ENCODE measurements at places on chromosomes 11 and 22.

GRCh38 chr11:85769771-85770170, 41.2 kb downstream of the SYTL2 start:
- DNase-seq = no peak

DNA sequence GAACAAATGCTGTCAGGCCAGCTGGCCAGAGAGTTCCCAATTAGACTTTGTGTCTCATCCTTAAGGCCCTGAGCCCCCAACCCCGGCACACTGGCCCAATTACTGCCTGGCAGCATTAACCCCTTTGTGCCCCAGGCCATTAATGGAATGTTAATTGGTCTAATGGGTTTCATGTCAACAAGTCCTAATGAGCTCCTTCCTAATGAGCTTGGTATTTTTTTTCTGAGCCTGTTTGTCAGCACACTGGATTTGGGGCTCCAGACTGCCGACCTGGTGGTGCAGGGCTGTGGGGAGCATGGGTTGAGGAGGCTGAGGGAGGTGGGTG, 148.8 kb downstream of the FEZ1 start:
- DNase-seq = no peak

- no peak for DNase-seq
Observed at GRCh38 chr11:36187622-36188021, 101.6 kb downstream of the COMMD9 start.

DNA sequence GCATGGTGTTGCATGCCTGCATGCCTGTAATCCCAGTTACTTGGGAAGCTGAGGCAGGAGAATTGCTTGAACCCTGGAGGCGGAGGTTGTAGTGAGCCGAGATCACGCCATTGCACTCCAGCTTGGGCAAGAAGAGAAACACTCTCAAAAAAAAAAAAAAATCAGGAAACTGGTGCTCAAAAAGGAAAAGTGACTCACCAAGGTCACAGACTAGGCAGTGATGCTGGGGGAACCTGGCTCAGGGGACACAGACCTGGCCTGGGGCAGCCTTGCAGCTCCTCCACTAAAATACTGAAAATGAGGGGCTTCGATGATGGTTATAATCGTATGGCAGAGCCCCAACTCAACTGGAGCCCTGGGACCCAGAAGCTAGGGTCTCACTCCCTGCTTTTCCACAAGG, 8.1 kb upstream of the SLC35E4 start:
- DNase-seq = no peak

- no peak for DNase-seq
Observed at GRCh38 chr11:83827940-83828554, 541.9 kb upstream of the CCDC90B start.

GRCh38 chr11:113141010-113141409, 173.4 kb upstream of the TTC12 start:
- DNase-seq = no peak

DNA sequence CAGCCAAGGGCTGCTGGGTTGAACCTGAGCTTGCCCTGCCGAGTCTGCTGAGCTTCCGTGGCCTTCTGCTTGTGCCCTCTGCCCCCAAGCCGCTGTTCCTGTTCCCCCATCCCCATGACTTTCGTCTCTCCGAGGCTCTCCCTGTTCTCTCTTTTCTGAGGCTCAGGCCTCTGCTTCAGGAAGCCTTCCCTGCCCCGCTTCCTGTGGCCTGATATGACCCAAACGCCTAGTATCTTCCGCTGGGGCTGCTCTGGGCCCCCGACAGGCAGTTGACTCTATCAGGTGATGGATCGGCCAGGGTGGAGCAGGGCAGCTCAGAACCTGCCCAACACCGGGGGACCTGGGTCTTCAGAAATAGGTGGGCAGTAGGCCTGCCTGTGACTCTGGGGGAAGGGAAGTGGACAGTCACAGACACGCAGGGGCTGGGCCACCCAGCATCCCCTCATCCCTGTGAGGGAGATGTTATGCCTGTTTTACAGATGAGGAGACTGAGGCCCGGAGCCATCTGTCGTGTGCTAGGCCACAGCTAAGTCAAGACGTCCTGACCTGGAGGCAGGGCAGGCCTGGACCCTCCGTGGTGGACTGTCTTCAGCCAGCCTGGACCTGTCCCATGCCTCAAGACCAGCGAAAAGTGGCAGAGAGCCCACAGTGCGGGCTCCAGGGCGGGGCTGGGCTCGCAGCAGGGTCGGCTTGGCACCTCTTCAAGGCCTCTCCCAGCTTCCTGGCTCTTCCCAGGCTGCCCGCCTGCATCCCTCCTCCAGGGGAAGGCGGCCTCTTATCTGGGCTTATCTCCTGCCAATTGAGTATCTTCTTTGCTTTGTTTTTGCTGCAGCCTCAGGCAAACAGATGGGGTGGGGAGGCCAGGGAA, 16.2 kb downstream of the BAD start:
- no peak for DNase-seq

- no peak for DNase-seq
Observed at GRCh38 chr11:9060700-9061111, 30.7 kb downstream of the SCUBE2 start.

- no peak for DNase-seq
Observed at GRCh38 chr11:76524461-76524860, 79.6 kb downstream of the EMSY start.

DNA sequence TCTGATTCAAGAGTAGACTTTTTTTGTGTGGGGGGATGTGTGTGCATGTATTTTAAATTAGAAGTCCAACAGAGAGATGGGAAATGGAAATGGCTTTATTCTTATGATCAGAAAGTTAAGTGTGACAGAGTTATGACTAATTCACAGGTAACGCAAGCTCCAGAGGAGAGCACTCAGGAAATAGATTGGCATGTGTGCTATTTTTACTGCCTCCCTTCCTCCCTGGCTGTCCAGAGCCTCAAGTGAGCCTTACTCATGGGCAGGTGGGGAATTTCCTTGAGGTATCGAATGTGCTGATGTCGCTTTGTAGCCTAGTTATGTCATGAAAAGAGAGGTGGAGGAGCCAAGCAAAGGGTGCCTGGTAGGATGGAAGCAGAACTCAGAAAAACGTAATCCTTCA, 70.3 kb upstream of the BDNF start:
- DNase-seq = no peak

GRCh38 chr11:69442807-69443137, 38.7 kb upstream of the LINC01488 start:
- DNase-seq = no peak

- DNase-seq = no peak
Observed at GRCh38 chr22:17633217-17633997, 4.9 kb upstream of the ATP6V1E1 start.

DNA sequence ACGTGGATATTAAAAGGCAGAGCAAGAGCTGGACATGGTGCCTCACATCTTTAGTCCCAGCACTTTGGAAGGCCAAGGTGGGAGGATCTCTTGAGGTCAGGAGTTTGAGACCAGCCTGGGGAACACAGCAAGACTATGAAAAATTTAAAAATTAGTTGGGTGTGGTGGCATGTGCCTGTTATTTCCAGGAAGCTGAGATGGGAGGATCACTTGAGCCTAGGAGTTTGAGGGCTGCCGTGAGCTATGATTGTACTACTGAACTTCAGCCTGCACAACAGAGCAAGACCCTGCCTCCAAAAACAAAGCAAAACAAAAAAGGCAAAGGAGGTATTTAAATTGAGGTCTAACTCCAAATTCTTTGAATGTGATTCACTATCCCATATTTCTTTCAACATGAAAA, 23.5 kb downstream of the RDX start:
- DNase-seq = no peak

DNA sequence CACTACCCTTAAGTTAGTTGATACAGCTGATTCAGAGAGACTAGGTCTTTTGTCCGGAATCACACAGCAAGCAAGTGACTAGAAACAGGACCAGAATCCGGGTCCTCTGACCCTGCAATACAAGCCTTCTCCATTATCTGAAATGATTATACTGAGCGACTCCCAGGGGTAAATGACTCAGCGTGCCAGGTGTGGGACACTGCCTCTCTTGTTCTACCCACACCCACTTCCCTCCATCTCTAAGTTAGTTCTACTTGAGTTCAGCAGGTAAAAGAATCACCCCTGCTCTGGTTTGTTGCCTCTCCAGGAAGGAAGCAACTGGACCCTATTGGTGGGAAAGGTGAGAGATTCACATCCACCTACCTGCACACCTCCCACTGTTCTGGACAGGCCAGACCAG, 156.9 kb downstream of the DBX1 start:
- DNase-seq = no peak

- DNase-seq = no peak
Observed at GRCh38 chr11:88535266-88535665, 197.7 kb upstream of the CTSC start.

DNA sequence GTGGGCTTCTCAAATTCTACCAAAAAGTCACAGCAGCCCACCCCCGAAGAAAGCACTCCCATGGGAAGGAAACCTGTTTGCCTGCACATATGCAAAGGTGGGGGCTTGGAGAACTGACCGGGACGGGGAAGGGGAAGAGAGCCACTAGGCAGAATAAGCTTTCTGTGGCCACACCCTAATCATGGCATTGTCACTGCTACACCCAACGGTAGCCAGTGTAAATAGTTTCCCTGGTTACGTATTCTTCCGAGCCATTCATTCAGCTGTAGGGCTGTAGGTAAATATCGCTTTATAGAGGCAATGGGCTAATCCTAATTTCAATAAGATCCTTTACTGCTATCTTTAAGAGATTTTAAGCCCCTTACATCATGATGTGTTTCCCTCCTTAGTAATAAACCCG, 61.7 kb downstream of the PRDM11 start:
- DNase-seq = no peak

- no peak for DNase-seq
Observed at GRCh38 chr22:49547751-49548239, 279.9 kb downstream of the BRD1 start.

DNA sequence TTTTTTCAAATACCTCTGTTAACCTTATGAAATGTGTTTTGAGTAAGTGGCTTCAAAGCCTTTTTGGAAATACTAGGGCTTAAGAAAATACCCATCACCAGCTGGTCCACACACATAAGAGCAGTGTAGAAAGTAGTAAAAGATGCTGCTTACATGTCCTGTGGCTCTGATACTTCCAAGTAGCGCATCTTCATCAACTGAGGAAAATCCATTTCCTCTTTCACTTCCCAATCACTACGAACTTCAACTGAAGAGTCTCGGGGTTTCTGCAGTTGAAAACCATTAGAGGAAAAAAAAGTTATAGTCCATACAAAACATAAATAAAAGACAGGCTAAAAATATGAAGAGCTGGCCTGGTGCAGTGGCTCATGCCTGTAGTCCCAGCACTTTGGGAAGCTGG, 8.5 kb downstream of the EIF3D start:
- DNase-seq = no peak

GRCh38 chr11:96207459-96208449, 135.2 kb downstream of the MAML2 start:
- DNase-seq = no peak

DNA sequence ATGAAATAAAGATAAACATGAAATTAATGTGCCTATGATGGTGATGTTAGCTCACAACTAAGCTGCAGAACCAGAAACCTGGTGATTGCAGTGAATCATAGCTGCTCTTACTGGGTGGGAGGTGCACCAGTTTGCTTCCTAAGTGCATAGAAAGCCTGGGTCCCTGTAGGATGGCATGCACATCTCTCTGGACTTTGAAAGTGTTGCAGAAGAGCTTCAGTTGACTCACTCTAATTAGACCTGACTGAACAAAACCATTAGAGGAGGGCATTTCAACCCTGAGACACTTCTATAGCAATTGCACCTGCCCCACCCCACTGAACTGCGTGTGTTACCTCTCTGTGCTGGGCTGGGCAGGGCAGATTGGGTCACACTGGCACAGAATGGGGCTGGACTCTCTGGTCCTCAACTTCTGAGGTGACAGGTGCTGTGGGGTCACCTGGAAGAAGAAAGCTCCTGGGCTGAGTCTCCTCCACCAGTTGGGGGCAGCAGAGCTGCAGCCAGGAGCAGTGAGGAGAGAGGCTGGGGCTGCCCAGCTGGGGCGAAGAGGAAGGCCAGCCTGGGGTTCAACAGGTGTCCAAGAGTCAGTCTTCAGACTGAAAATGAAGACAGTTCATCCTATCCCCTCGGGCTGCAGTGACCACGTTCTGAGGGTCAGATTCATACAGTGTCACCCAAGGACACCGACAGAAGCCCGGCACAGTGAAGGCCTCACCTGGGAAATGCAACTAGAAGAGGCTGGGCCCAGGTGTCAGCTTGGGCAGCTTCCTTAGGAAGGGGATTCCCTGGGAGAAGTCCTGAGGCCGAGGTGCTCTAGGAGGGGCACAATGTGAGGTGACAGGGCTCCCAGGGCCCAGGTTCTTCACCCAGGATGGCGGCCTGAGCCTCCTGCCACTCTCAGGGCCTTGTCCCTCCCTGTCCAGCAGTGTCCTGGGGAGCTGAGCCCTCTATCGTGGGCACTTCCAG, 58.1 kb downstream of the GGTLC2 start:
- DNase-seq = no peak

DNA sequence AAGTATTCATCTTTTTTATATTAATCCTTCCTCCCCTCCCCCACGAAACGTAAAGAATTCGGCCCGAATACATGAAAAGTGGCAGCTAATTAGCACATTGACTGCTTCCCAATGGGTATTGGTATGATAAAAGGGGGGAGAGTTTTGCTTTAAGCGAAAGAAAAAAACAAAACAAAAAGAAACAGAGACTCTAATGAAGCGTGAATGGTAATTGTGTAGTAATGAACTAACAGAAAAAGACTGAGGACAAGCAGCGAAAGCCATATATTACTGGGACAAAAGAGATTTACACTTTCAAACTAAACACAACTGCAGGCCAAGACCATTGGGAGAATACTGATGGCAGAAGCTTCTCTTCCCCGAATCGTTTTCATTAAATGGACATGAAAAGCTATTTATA, 2.5 kb downstream of the DBX1 start:
- DNase-seq = no peak

DNA sequence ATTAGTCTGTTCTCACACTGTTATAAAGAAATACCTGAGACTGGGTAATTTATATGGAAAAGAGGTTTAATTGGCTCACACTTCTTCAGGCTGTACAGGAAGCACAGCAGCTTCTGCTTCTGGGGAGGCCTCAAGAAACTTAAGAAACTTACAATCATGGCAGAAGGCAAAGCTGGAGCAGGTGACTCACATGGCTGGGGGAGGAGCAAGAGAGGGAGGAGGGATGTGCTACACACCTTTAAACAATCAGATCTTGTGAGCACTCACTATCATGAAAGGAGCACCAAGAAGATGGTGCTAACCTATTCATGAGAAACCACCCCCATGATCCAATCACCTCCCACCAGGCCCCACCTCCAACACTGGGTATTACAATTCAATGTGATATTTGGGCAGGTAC, 381.6 kb downstream of the ETS1 start:
- DNase-seq = no peak

GRCh38 chr22:43845981-43846380, 16.3 kb downstream of the SULT4A1 start:
- no peak for DNase-seq
